ENCODE measurements at places on chromosomes 1 and 21. TPM values are rescaled to one million over a fixed set of nuclear protein-coding genes. Genes with fewer than 3 reads are reported as not detected.

The TAS1R1 gene
- total RNA-seq: not detected

The TTC39A gene
- 71.1 TPM for total RNA-seq

The FAM229A gene
- 7.2 TPM for total RNA-seq

The RIIAD1 gene
- total RNA-seq: 20.7 TPM

The ACTN2 gene
- total RNA-seq: 1.8 TPM

The AADACL3 gene
- not detected for total RNA-seq

The PCP4L1 gene
- total RNA-seq: 1.0 TPM

The C1orf185 gene
- not detected for total RNA-seq

The DCST1 gene
- total RNA-seq: 0.89 TPM

The PANK4 gene
- 123 TPM for total RNA-seq

The ZP4 gene
- not detected for total RNA-seq

The CELA3A gene
- not detected for total RNA-seq

The ANKRD34A gene
- total RNA-seq: 0.52 TPM

Measured in upper lobe of left lung (tissue), 6 donors.